ENCODE measurements at places on chromosomes 2 and 18.

GRCh38 chr2:15313657-15314056 lies 247.5 kb downstream of the NBAS start:
- DNase-seq, result no peak

DNA sequence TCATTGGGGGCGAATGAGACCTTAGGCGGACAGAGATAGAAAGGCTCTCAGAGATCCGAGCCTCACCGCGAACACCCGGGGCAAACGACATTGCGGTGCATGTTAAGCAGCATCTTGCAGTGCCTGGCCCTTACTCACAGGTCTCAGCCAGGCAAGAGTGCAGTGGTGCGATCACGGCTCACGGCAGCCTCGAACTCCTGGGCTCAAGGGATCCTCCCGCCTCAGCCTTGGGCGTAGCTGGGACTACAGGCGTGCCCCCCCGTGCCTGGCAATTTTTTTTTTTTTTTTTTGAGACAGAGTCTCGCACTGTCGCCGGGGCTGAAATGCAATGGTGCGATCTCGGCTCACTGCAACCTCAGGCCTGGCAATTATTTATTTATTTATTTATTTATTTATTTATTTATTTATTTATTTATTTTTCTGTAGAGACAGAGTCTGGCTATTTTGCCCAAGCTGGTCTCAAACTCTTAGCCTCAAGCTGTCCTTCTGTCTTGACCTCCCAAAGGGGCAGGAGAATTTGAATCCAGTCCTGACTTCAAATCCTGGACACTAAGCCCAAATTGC lies 1.3 kb downstream of the LAMA3 start:
- DNase-seq, result no peak

GRCh38 chr2:152678808-152679207 lies 38.5 kb downstream of the PRPF40A start:
- no peak for DNase-seq

- no peak for DNase-seq
Observed at GRCh38 chr2:98502556-98503335, 58.1 kb downstream of the INPP4A start.

DNA sequence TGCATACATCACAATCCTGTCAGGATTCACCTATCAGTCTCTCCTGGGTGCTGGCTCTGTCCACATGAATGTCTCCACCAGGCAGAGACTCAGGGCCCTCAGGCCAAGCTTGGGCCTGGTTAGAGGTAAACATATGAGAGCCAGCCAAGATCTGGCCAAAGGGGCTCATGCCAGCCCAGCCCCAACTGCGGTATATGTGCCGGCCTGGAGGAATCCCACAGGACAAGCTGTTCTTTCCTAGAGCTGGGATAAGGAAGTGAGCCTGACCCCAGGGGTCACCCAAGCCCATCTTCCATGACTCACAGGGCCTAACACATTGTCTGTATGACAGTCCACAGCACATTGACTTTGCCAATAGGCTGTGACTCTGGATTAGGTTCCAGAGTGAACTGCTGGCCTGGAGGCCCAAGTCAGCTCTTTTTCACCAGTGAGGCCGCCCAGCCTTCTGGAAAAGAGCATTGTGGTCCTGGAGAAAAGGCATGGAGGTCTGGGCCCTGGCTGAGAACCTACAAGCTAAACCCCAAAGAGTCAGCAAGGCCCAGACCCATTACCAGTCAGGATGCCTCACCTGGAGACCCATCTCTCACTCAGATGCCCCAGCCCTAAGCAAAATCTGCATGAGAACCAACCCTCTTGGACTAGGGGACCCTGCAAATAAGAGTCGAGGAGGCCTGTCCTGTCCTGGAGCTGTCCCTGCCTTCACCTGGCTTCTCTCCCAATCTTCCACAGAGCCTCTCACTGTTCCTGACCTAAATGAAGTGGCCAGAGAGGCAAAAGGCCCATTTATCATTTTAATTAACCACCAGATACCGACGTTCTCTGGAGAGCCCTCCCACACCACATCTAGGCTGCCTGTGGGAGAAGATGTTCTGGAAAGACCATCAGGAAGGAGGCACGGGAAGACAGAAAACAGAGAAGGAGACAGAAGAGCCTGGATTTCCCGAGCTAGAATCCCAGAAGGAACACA lies 120.9 kb upstream of the PKDCC start:
- DNase-seq, result no peak

GRCh38 chr18:54173980-54174630 lies 50.4 kb downstream of the MBD2 start:
- DNase-seq, result no peak

DNA sequence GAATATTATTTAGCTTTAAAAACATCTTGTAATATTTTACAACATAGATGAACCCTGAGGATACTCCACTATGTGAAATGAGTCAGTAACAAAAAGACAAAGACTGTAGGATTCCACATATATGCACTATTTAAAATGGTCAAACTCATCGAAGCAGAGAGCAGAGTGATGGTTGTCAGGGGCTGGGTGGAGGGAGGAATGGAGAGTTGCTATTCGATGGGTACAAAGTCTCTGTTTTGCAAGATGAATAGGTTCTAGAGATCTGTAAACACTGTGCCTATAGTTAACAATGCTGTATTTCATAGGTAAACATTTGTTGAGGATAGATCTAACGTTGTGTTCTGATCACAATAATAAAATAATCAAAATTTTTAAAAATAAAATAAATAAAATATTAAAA lies 1675.9 kb upstream of the CELF4 start:
- no peak for DNase-seq

GRCh38 chr2:114046373-114046772 lies 156.5 kb downstream of the ACTR3 start:
- DNase-seq, result no peak

- no peak for DNase-seq
Observed at GRCh38 chr2:175180701-175181103, 808 bp downstream of the ATP5MC3 start.

DNA sequence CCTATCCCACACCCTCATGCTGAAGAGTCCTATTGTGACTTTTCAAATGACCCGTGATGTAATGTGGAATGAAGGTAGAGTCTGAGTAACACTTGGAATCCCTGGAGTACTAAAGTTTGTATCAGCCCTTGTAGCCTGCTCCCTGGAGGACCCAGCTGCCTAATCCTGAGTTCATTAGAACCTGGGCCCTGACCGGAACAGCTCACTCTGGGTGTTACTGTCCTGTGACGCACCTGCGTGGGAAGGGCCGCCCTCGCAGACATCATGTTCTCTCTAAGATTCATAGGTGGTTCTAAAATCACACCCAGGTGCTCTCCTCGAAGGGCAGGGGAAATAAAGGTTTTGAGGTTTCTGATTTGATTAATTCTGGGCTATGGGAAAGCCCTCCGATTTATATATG lies 62.3 kb downstream of the NCK2 start:
- DNase-seq, result peak; percentile 67

GRCh38 chr2:183532514-183532913 lies 408.3 kb downstream of the NUP35 start:
- no peak for DNase-seq

Measured in activated T-cell treated with anti-CD3 and anti-CD28 coated beads, Interleukin-2, amount 50 U/mL, for 24 hours (primary cell).